ENCODE measurements at places on chromosomes 3 and 15. TPM values are rescaled to one million over a fixed set of nuclear protein-coding genes. Genes with fewer than 3 reads are reported as not detected.

CACNA2D3 gene
- 0.11 TPM for total RNA-seq

FBXW12 gene
- total RNA-seq: 0.51 TPM

LRRIQ4 gene
- total RNA-seq: not detected

DNA sequence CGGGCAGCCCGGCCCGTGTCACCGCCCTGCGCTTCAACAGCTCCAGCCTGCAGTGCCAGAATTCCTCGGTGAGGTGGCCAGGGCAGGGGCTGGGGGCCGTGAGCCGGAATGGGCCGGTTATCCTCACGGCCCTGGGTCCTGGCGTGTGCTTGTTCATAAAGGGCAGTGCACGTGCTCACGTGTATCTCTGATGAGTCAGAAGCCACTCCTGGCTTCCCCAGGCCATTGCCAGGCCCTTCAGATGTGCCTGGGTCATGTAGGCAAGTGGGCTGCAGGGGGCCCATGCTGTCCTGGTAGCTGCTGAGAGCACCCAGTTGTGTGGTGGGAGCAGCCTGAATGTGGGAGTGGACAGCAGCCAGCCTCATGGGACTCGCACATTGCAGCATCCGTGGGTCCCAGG is 29.2 kb downstream of the PLXNA1 start:
- DNase-seq: peak; percentile 16

LINGO1 gene
- total RNA-seq: 31.8 TPM

DNA sequence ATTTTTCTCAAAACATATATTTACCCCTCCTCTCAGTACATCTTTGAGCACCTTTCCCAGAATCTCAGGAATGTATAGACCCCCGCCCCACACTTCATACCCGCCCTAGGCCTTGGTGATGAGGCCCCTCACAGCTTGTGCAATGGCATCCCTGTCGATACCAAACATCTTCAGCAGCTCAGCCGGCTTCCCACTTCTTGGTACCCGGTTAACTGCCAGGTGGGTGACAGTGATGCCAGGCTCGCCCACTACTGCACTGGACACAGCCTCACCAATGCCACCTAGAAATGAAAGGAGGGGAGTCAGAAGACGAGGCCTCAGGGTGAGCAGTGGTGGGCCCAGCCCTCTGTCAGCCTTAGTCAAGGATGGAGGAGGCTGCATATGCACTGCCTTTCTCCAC is 30.2 kb downstream of the TKT start:
- DNase-seq: no peak

TRIM71 gene
- 21.8 TPM for total RNA-seq

BCL2A1 gene
- not detected for total RNA-seq

ERC2 gene
- total RNA-seq: 29.0 TPM

DNA sequence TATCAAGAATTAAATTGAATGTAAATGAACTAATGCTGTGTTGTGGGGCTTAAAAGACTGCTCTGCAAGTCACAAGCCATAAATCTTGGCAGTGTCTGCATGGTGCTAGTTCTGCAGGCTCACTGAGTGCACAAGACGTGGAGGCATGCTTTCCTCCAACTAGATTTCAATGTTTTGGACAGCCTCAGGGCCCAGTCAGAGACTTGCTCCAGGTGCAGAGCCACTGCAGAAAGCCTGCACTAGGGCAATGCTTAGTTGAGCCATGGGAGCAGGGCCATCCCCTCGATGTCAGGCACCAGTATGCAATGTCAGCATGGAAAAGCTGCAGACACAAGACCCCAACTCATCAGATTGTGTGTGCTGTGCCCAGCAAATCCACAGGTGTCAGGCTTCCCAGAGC is 234.5 kb upstream of the CDIN1 start:
- DNase-seq: no peak

DNA sequence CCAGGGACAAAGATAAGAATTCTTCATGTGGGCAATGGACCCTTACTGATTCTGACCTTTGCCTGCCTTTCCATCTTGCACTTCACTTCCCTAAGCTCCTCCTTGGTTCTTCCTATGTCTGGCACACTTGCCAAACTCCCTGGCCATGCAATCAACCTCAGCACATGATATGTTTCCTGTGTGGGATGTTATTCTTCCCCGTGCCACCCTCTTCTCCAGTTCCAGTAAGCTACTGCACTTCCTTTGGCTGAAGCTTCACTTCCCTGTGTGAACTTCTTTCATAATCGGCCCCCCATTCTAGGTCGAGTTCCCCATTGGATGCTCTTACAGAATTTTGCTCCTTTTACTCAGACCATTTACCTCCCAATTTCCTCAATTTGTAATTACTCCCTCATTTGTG is 10.7 kb upstream of the TASOR start:
- DNase-seq: no peak

CFAP100 gene
- total RNA-seq: not detected

DNA sequence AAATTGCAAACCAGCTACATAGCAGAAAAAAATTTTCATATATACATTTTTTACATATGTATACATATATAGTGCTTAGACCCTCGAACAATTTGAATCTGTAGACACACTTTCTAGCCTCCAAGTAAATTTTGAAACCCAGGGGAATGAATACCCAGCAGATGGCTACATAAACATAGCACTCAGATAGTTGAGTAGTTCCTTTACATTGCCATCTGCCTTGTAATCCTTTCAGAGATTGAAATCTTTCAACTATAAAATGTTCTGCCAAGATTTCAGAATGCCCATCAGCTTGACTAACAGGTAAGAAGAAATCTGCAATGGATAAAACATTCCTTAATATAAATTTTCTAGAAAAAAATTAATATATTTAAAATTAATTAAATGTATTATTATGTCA is 1333.5 kb upstream of the CADM2 start:
- DNase-seq: no peak

DNA sequence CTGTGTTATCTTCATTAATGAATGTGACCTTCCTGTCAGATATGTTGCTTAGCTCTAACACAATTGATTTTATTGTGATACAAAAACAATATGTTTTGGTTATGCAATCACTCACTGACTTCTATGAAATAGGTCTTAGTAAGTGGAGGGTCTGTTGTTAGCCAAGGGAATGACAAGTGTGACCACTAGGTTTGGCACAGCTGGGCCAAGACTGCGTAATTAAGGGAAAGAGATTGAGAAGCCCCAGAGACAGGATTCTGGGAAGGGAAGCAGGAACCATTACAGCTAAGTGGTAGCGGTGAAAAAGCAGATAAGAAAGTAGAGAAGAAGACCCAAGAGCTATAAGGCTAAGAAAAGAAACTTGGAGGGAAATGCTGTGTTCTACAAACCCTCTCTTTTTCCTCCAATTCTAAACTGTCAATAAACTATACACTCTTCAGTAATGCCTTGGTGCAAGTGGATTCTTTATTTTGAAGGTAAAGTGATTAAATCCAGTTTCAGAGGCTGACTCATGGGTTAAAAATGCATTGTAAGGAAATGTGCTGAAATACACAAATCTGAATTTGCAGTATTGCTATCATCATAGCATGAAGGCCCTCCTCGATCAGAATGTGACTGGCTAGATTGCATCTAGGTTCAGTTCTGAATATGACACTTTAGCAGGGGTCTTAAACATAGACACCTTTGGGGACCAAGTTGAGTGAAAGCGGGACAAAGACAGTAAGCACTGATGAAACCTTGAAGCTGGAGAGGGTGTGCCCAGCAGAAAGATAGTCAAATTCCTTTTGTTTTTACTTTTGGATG is 26.1 kb downstream of the KCNMB2 start:
- peak; percentile 46 for DNase-seq

- peak; percentile 54 for DNase-seq
Observed at GRCh38 chr15:49645941-49646340, 25.1 kb downstream of the DTWD1 start.

SH2D7 gene
- total RNA-seq: not detected

DNA sequence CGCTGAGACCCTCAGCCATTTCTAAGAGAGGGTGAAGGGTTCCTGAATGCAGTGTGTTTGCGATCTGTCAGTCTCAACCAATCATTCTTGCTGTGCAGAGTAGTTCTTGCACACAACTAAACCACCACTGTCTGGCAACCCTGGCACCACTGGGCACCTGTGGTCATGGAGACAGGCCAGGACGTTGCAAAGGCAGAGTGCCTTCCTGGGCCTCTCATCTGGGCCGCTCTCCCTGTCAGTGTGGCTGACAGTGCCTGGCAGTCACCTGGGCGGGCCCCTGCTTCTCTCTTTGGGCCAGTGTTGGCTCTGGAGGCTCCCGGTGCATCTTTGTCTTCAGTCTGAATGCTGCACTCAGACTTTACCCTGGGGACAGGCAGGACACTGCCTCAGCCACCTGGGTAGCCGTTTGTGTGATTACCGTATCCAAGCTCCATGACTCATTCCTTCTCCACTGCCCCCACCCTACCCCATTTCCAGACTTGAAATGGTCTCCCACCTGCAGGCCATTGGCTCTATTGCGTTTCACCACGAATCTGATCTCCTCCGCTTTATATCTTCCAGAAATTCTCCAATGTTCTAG is 104.6 kb upstream of the KLF13 start:
- DNase-seq: no peak

- DNase-seq: no peak
Observed at GRCh38 chr3:44894485-44894884, 20.1 kb downstream of the TGM4 start.

- peak; percentile 75 for DNase-seq
Observed at GRCh38 chr3:194489736-194490612, 3.2 kb upstream of the ATP13A3 start.

DNA sequence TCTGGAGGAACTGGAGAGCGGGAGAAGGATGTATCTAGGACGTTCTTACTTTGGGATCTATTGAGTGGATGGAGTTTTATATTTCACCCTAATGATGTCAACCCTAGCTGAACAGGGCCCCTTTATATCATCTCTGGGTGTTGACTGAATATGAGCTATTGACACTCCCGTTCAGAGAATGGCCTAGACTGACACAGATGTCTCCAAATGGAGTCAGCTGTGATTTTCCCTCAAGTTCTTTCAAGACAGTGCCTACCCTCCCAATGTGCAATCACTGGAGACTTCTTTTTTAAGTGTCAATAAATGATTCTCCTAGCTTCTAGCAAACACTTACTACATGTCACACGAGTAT is 63.8 kb downstream of the FRMD4B start:
- no peak for DNase-seq

ZBED2 gene
- total RNA-seq: not detected

DNA sequence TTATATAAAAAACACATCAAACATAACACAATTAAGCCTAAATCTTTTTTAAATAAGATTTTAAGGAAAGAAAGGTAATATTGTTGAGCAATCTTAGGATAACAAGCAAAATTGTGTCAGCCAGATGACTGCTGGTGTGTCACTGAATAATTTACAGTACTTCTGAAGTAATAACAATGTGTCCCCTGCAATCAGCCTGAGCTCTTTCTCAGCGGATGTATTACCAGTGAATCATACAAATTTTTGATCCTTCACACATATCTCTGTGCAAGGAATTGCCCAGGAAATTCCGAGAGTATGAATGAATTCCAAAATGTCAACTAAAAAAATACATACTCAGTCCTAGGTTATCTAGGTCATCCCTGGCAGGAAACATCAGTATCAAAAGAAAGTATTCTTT is 76.6 kb upstream of the PTX3 start:
- DNase-seq: peak; percentile 89

FAM43A gene
- 11.9 TPM for total RNA-seq

SAMMSON gene
- total RNA-seq: not detected

MKRN2OS gene
- not detected for total RNA-seq

ATP1B3 gene
- 25.2 TPM for total RNA-seq

DNA sequence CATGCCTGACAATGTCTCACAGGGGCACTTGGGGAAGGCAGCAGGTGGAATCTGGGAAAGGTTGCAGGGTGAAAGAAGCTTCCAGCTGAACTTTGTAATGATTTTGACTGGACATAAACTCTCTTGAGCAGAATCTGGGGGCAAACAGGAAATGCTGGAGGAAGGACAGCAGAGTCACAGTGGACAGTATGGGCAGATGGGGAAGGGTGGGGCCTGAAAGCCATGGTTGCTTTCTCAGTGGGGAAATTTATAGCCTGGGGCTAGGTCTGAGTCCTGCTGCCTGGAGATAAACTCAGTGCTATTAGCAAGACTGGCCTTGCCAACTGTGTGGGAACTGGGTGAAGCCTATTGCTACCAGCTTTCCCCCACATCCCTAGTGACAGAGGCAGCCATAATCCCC is 203.2 kb downstream of the OSBPL10 start:
- no peak for DNase-seq

DALRD3 gene
- 81.0 TPM for total RNA-seq

SLC30A4 gene
- total RNA-seq: 3.5 TPM

Data from cardiac muscle cell (in vitro differentiated cells and primary cell).